ENCODE measurements at places on chromosomes 5 and 9.

DNA sequence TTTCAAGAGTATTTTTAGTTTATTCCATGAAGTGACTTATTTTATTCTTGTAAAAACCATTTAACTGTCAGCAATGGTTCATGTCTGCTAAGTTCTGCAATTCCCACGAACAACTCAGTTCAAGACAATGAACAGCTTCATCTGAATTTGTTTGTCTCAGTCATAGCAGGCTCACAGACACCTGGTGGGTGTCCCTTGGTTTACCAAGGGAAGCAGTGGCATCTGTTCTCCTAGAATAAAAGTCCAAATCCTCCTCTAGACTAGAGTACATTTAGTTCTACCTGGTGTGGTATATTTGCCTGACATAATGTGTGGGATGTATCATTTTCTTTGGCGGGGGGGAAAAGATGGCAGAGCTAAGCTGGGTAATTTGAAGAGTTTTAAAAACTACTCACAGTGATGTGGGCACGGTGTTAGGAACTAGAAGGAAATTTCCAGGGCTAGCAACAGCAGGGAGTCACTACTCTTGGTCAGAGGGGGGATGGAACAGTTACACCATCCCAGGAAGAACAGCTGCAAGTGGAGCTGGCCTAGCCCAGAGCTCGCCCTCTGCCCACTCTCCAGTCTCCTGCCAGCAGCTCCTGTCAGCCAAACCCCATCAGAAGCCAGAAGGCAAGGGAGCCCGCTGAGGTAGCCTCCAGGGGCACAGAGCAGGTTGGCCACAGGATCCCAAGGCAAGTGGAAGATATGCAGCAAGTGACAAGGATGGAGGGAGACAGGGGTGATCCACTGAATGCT is 100.3 kb downstream of the PJA2 start:
- no peak for DNase-seq

GRCh38 chr5:447501-447900 is 4.5 kb downstream of the EXOC3 start:
- no peak for DNase-seq

- no peak for DNase-seq
Observed at GRCh38 chr5:131212471-131213021, 41.8 kb downstream of the LYRM7 start.

- no peak for DNase-seq
Observed at GRCh38 chr5:135598691-135599395, 20.1 kb upstream of the CXCL14 start.

GRCh38 chr5:82309091-82309531 is 31.0 kb upstream of the RPS23 start:
- DNase-seq = no peak

DNA sequence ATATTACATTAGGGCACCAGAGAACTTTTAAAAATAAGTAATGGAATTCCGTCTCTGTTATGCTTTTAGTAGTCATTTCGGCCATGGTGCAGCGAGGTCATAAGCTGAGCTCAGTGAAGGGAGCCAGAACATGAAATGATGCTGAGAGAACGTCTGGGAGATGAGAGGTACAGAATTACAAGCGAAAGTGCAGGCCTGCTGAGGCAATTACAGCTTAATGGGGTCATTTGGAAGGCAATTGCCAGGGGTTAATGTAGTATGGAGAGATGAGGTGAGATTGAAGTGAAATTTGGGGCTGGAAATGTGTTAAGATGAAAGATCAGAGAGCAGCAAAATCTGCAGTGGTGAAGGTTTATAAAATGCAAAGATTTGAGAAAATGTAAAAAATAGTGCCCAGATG is 96.5 kb downstream of the PBX3 start:
- DNase-seq = no peak

DNA sequence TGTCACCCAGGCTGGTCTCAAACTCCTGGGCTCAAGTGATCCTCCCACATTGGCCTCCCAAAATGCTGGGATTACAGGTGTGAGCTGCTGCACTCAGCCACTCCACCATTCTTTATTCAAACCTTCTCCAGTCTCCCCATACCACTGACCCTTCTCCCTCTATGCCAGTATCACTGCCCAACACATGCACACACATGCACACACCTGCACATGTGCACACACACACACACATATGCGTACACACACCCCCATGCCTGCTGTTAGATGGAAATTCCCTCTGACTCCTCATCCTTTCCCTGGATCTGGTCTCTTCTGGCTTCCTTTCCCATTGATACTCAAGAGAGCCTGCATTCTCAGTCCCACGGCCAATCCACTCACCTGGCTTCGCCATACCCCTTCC is 170.0 kb downstream of the CRB2 start:
- DNase-seq = no peak

DNA sequence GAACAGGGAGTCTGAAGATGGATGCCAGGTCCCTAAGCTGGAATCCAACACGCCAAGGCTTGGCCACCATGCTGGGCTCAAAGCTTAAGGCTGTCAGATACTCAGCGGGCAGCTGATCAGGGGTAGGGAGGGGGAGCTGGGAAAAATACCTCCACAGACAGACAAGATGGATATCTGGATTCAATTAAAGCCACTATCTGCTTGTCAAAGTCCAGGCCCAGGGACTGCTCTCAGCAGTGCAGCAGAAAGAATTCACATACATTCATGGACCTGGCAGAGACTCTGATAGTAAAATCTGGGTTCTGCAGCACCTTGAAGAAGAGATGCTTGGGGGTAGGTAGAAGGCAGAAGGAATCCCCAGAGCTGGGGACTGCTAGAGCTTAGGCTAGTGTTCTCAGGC is 3.2 kb upstream of the RPP25L start:
- DNase-seq = no peak
